ENCODE measurements at places on chromosomes 2 and 18.
A peak's percentile ranks its signal among the peaks of the same experiment; 100 is the strongest.

- no peak for DNase-seq
These were observed 13.5 kb downstream of the STK39 start for GRCh38 chr2:168233726-168234406.

- peak; percentile 78 for DNase-seq
These were observed 221.2 kb downstream of the IRS1 start for GRCh38 chr2:226578373-226578772.

DNA sequence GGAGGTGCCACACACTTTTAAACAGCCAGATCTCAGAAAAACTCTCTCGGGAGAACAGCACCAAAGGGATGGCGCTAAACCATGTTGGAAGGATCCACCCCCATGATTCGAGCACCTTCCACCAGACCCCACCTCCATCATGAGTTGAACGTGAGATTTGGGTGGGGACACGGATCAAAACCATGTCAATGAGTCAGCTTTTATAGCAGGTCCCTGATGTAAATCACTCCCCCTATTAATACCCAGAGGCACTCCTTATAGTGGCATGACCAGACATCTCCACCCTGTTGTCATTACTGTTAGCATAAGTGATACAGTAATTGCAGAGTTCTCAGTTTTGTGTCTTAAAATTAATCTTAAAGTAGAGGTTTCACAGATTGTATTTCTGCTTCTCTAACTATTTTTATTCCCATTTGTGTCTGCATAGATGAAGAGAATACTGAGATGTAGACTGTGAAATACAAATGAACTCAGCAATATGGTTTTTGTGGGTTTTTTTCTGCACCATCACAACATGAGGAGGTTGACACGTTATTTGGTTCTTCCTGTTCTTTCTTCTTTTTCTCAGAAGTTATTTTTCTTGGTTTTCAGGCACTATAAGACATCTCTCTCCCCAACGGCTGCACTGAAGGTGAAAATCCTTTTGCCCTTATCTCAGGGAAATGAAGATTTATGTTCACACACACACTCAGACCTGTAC is 218.2 kb downstream of the ARL4C start:
- DNase-seq = no peak

DNA sequence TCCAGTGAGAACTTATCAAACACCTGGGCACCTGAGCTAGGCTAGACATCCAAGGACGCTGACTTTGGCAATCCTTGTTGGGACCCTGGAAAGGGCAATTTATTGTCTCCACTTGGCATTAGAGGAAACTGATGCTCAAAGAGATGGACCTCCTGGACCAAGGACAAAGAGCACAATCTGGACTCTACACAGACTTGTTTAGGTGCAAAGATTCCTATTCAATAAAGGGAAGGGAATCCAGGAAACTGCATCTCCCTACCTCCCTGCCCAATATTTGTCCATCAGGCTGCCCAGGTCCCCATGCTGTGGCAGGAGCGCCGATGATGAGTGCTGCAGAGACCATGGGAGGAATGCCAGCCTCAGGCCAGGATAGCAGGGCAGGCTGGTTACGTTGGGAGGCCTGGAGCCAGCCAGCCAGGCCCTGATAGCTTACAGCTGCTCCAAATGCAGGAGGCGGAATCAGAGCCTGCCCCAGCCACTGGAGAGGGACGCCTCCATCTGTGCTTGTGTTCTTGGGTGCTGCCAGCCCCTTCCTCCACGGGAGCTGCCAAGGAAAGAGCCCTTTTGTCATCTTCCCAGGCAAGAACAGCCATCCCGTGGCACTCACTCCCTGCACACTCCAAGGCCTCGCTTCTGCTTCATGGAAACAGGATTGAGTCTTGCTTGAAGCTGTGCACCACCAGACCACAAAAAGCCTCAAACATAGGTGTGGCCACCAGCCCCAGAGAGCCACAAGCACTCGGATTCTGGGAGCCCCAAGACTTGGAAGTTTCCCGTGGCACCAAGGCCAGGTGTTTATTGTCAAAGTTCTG is 60.0 kb downstream of the HS1BP3 start:
- DNase-seq = no peak

- no peak for DNase-seq
These were observed 75.3 kb downstream of the TMEM18 start for GRCh38 chr2:601806-602455.

- peak; percentile 37 for DNase-seq
These were observed 8.1 kb downstream of the MBP start for GRCh38 chr18:77124452-77124922.

- no peak for DNase-seq
These were observed 118.3 kb downstream of the FMNL2 start for GRCh38 chr2:152453129-152453911.

DNA sequence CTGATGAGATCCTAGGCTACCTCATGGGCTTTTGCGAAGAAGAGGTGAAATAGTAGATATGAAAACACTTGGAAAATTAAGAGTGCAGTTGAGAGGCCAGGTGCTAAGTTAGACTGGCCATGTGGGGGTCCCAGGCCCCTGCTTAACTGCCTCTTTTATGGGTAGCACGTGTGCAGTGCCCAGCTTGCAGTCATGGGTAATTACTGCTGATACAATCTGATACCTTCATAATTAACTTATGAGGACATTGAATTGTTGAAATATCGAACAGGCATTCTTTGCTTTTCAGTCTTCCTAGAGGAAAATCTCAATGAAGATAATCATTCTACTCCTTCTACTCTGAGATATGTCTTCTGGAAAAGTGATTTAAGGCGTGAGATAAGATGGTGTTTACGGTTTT is 11.6 kb downstream of the TRAF3IP1 start:
- no peak for DNase-seq

DNA sequence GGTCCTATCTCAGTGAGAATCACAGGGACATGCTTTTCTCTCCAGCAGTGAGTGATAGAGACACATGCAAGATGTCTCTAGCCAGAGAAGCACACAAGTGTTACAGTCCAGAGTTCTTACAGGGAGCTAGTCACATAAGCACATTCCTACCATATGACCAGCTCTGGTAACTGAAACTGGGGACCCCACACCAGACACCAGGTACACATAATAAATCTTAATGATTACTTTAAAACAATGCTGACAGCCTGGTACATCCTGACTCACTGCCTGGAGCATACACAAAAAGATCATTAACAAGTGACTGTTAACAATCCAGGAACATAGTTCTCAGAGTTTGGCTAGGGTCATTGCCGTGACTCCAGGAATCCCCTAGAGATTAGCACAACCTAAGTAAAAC is 53.6 kb downstream of the GALNT1 start:
- peak; percentile 97 for DNase-seq

DNA sequence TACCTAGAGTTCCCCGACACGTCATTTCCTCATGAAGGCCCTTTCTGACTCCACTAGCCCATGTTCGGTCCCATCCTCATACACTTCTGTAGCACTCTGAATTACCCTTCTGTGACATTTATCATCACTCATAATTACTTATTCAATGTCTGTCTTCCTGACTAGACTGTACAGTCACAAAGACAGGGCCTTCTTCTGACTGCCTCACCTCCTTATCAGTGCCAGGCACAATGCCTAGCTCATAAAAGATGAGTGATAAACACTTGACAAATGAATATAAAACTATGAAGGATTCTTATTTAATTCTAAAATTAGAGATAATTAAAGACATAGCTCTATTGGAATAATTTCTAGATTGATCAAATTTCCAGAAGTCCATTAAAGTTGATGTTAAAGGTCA is 1.4 kb upstream of the UBXN4 start:
- DNase-seq = no peak

DNA sequence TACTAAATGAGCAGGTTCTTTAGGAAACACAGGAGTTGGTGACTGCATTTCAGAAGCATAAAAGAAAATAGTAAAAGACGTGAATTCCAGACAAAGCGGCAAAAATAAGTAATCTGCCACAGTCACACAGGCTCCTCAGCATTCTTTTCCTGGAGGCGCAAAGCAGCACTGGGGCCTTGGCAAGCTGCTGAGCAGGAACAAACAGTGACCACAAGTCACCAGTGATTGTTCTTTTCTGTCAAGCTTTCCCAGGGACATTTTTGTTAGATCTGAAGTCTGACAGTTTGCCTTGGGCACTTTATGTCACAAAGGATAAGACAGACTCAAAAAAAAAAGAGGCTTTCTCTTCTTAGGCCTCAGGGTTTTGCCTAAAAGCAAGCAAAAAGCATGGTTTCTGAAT is 216.2 kb downstream of the CDH20 start:
- DNase-seq = no peak

GRCh38 chr2:15043336-15044058 is 411.0 kb downstream of the LRATD1 start:
- no peak for DNase-seq

GRCh38 chr2:161943011-161943410 is 131.0 kb downstream of the DPP4 start:
- DNase-seq = no peak

DNA sequence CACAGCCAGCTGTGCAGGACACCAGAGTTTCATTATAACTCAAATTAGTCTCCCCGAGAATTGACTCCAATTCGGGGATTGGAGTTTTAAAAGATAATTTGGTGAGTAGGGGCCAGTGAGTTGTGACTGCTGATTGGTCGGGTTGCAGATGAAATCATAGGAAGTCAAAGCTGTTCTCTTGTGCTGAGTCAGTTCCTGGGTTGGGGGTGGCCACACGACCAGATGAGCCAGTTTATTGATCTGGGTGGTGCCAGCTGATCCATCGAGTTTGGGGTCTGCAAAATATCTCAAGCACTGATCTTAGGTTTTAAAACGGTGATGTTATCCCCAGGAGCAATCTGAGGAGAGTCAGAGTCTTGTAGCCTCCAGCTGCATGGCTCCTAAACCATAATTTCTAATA is 82.7 kb upstream of the SLC66A3 start:
- DNase-seq = no peak

GRCh38 chr2:235009081-235009480 is 57.3 kb downstream of the SH3BP4 start:
- no peak for DNase-seq

GRCh38 chr2:121167411-121167810 is 117.6 kb downstream of the TFCP2L1 start:
- peak; percentile 37 for DNase-seq

GRCh38 chr2:221347471-221347870 is 224.6 kb downstream of the EPHA4 start:
- DNase-seq = peak; percentile 46

- DNase-seq = no peak
These were observed 2012.5 kb upstream of the LRRTM1 start for GRCh38 chr2:82317012-82317411.

GRCh38 chr2:237779521-237779920 is 19.1 kb upstream of the RBM44 start:
- no peak for DNase-seq

GRCh38 chr2:181984814-181985631 is 630 bp upstream of the PPP1R1C start:
- DNase-seq = no peak

- DNase-seq = no peak
These were observed 243.9 kb downstream of the NR4A2 start for GRCh38 chr2:156088587-156088986.

- peak; percentile 2 for DNase-seq
These were observed 64.3 kb upstream of the ZNF385B start for GRCh38 chr2:179925713-179926112.

DNA sequence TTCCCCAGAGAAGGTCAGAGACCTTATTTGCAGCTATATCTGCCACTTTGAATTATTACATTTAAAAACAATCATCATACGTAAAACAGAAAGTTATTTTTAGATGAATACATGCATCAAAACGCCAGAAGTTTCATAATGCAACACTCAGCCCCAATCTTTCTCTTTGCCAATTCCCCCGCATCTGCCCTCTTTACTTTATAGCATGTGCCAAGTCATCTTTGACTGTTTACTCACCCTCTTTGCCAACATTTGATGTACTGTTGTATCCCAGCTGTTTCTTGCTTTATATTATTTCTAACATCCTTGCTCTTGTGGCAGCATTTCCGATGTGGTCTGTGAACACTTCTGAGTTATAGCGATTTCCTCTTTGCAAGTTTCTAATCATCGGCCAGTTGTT is 86.2 kb downstream of the CRIM1 start:
- DNase-seq = no peak

DNA sequence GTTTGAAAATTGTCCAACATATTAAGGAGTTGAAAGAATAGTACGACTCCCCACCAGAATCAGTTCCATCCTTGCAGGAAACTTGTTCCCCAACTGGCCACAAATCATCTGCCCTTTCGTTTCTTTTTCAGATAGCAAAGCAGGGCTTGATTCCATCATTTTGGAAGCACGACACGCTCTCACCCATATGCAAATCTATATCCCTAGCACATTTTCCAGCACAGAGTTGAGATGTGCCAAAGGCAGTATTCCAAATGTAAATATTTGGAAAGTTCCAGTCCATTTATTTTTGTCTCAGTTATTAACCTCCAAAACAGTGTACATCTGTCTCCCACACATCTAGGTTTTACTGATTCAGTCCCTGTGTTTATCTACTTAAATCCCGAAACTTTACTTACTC is 128.8 kb upstream of the BCL2L11 start:
- DNase-seq = peak; percentile 48

GRCh38 chr2:120934574-120935338 is 199.1 kb downstream of the GLI2 start:
- peak; percentile 88 for DNase-seq

GRCh38 chr2:121577381-121577780 is 46.7 kb downstream of the RNU4ATAC start:
- DNase-seq = no peak

DNA sequence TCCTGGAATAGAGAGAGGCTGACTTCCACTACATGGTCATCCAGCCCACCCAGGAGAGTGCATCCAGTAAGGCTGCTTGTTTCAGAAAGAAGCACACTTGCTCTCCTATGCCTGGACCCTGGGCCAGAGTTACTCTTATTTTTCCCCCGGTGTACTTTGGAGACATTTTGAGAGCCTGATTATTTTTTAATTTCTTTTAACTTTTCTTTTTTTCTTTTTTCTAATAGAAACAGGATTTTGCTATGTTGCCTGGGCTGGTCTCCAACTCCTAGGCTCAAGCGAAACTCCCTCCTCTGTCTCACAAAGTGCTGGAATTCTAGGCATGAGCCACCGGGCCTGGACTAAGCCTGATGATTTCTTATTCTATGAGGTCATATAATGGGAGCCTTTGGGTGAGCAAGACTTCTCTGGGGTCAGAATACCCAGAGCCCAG is 62.2 kb downstream of the RPL37A start:
- peak; percentile 18 for DNase-seq

DNA sequence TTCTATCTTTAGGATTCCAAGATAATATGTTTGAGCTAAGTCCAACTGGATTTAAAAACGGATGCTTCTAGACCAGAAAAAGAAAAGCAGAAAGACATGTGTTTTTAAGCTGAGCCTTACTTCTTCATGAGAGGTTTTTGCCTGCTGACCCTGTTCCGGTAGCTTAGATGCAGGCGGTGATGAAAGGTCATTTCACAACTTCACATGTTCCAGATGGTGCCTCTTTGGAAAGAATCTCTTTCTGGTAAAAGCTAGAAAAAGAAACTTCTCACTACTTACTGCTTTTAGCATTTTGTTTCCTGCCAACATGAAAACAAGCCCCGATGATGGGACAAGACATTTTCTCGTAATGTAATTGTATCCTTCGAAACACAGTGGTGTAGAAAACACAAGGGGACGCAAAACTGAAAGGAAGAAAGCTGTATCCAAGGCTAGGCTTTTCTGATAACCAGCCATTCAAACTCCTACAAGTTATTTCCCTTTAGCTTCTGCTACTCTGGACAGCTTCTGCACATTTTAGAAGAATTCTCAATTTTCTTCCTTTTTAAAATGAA is 407.3 kb upstream of the LYPD1 start:
- no peak for DNase-seq

- no peak for DNase-seq
These were observed 561.9 kb downstream of the ARHGAP15 start for GRCh38 chr2:143691121-143691520.
